Activated CD4-positive, alpha-beta T cell treated with anti-CD3 and anti-CD28 coated beads, Interleukin-2, amount 50 U/mL, for 16 hours (primary cell): ENCODE measurements at places on chromosomes 2 and 18.
A peak's percentile ranks its signal among the peaks of the same experiment; 100 is the strongest.

DNA sequence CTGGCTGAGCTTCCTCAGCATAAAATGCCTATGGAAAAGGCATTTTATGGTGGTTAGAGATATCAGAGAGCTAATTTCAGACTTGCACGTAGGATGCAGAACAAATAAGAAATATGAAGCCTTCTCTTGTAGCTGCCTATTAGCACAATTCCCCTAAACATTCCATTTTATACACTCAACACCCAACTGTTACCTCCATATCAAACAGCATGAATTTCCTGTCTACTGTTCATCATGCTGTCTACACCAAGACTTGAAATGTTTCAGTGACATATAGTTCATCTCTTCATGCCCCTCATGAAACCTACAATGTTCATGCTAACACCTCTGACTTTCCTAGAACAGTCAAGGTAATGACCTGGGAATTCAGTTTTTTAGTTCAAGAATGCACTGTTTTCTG is 249.9 kb downstream of the PIEZO2 start:
- DNase-seq: no peak

- peak; percentile 49 for DNase-seq
Measured at GRCh38 chr2:230230496-230231200, 5.1 kb downstream of the SP140 start.

GRCh38 chr2:104852090-104852666 is 1.7 kb upstream of the POU3F3 start:
- DNase-seq: no peak

DNA sequence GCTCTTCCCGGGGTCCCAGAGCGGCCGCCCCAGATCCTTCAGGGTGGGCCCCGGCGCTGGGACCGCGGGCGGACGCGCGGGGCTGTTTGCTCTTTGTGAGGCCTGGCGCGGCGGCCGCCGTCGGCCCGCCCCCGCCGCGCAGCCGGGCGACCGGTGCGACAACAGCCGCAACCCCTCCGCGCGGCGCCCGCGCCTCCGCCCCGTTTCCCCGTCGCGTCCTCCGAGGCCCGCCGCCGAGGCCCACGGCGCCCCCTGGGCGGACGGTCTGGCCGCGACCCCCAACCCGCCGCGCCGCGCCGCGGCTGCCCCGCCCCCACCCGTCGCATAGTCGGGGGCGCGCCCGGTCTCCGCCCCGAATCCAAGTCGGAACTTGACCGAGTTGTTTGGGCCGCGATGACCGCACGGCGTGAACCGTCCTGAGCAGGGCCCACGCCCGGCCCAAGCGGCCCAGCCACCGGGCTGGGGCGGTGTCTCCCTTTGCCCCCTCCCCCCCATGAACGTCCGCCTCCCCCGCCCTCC is 448 bp downstream of the YPEL5 start:
- DNase-seq: no peak

DNA sequence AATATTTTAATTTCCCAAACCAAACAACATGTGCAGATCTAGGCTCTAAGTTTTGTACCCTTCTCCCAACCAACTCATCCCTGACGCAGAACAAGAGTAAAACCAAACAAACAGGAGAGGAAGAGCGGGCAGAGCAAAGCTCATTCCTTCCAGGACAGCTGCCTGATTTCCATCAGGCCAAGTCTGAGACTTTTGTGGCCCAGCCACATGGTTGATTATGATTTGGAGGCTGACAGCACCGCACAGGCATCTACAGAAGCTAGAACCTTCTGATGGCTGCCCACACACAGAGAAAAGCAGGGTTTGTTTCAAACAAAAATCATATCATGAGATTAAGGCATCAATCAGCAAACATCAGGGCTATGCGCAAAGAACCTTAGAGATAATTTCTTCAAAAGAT is 262.6 kb downstream of the TNS1 start:
- DNase-seq: no peak

GRCh38 chr2:21281791-21282514 is 158.2 kb downstream of the TDRD15 start:
- no peak for DNase-seq

DNA sequence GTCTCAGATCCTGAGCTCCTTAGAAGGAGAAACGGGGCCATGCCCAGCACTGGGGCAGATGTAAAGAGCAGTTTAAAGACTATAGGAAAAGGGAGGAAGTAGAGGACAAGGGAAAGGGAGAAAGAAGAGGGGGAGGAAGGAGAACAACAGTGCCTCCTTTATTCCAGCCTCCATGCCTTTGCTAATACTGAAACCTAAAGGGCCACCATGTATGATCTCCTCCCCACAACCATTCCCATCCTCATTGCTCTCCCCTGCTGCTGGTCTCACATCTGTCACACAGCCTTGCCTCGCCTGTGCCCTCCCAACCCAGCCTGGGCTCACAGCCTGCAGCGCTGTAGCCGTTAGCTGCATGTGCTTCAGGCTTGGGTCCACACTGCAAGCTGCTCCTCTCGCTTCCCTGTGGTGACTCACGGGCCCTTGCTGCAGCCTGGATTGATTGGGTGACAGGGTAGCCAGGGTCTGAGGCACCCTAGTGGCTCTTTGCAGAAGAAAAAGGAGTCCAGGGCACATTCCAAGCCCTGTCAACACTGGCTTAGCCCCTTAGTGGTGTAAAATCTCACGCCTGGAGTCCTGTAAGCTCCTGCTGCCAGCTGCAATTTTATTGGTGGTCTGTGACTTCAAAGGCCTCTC is 281.9 kb downstream of the SRBD1 start:
- DNase-seq: no peak
